ENCODE measurements at places on chromosomes 5 and 9.
A peak's percentile ranks its signal among the peaks of the same experiment; 100 is the strongest.

DNA sequence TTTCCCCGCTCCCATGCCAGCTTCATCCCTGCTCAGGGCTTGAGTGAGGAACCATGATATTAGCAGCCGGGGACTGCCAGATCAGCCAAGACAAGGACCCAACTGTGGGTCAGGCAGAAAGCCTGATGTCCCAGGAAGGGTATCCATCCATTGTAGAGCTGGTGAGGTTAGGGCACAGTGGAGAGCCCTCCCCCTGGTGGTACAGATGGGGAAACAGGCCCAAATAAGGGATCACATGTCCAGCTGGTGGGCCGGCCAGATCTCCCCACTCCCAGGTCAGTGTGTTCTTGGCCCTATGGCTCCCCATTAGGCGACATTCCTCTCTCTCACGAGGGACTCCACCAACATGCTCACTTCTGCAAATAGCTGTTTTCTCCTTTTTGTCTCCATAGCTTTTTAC lies 9.0 kb downstream of the CDX1 start:
- DNase-seq, result no peak

GRCh38 chr9:14533867-14534640 lies 159.2 kb downstream of the ZDHHC21 start:
- no peak for DNase-seq

GRCh38 chr5:159100025-159100781 lies 487 bp upstream of the EBF1 start:
- peak; percentile 46 for DNase-seq

GRCh38 chr5:34599471-34600117 lies 56.5 kb upstream of the RAI14 start:
- DNase-seq, result no peak

GRCh38 chr9:13088720-13089427 lies 190.6 kb downstream of the MPDZ start:
- DNase-seq, result no peak

All from stimulated activated CD8-positive, alpha-beta memory T cell treated with anti-CD3 and anti-CD28 coated beads, Interleukin-4, amount 100 ng/mL, for 1 hour (primary cell).